ENCODE measurements at places on chromosomes 6 and 20. TPM values are rescaled to one million over a fixed set of nuclear protein-coding genes. Genes with fewer than 3 reads are reported as not detected.

DNA sequence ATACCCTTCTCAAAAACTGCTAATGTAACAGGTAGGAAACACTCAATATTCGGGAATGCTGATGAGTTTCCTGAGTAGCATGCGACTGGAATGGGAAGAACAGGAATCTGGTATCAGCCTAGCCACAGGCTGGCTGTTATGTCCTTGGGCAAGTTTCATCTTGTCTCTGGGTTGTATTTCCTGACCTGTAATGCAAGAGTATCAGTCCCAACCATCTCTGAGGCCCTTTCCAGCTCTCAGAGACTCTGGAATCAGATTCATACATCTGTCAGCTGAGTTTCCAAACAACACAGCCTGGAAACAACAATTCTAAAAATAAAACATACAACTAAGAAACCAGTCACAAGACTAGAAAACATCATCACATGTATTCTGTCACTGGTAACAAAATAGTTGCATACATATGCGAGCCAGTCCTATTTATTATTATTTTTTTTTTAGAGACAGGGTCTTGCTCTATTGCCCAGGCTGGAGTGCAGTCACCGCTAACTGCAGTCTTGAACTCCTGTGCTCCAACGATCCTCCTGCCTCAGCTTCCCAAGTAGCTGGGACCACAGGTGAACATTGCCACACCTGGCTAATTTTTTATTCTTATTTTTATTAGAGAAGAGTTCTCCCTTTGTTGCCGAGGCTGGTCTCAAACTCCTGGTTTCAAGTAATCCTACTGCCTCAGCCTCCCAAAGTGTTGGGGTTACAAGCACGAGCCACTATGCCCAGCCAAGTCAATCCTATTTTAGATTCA lies 16.7 kb upstream of the TFAP2A start:
- no peak for DNase-seq

GRCh38 chr20:4026093-4026601 lies 10.8 kb upstream of the RNF24 start:
- peak; percentile 25 for DNase-seq

DNA sequence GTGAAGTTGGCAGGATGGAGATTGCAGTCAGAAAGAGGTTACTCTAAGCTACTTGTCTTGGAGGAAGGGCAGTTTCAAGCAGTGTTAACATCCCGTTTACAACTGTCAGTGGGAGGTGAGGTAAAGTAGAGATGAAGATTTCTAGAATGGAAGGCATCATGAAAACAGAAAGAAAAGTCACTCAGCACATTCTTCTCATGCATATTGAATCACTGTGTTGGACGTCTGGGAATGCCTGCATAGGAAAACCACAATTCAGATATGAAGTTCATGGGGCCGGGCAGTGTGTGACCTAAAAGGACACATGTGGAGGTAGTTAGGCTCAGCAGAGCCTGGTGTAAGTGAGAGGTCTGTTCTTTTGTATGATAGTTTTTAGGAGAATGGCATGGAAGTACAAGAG lies 73.5 kb upstream of the LAMP5 start:
- DNase-seq: no peak

GRCh38 chr6:105753207-105753606 lies 332.9 kb upstream of the PRDM1 start:
- DNase-seq: no peak

- peak; percentile 25 for DNase-seq
These were observed 62.4 kb downstream of the GCNT2 start for GRCh38 chr6:10583509-10583901.

DNA sequence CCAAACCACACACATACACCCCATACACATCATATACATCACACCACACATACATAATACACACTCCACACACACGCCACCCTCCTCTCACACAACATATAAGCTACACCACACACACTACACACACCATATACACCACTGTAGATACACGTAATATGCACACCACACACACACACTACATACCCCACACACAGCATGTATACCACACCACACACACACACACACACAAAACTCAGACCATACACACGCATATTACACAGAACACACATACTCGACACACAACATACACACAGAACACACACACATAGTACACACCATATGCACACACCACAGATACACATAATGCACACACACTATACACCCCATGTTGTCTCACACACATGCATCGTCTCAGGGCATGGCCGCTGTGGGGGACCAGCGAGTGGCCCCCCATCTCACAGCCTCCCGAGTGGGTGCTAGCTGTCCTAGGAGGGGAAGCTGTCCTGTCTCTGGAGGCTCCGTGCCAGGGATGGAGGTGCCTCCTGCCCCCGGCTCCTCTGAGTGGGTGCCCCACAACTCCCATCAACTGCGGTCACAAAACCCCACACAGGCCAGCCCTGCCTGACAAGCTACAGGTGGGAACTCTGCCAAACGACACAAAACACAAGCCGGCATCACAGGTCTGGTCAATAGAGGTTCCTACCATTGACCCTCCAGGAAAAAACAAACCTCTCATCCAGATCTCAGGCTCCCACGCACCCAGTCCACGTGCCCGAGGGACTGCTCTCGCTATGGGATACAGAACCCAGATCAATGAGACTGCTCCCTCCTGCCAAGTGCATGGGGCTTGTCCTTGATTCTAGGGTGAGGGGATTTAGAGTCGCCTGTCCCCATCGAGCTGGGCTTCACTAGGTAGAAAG lies 49.1 kb downstream of the DACT2 start:
- no peak for DNase-seq

DNA sequence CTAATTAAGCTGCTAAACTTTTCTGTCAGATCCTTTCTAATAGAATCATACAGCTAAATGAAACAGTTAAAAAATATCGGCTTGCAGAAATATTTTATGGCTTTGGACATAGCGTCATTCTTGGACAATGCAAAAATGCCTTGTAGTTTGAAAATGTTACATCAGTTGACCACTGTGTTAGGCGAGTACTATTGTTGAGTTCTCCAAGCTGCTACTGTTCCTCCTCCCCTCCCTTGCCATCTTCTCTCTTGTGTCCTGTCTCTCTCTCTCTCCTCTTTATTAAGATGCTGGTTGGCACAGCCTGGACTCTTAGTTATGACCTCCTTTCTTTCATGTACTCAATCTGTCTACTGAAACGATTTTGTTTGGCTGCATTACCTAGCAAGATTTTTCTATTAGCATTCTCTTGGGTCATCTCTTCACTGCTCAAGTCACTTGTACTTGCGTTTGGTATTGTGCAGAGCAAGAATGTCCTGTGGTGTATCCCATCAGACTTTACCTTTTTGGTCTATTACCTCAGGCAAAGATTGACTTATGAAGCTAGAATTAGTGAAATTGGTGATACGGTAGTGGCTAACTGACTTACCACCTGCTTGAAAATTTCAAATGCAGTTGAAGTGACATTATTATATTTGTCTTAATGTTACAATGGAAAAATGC lies 127.9 kb downstream of the FARS2 start:
- no peak for DNase-seq

GRCh38 chr6:142914937-142915697 lies 29.9 kb downstream of the HIVEP2 start:
- DNase-seq: no peak

DNA sequence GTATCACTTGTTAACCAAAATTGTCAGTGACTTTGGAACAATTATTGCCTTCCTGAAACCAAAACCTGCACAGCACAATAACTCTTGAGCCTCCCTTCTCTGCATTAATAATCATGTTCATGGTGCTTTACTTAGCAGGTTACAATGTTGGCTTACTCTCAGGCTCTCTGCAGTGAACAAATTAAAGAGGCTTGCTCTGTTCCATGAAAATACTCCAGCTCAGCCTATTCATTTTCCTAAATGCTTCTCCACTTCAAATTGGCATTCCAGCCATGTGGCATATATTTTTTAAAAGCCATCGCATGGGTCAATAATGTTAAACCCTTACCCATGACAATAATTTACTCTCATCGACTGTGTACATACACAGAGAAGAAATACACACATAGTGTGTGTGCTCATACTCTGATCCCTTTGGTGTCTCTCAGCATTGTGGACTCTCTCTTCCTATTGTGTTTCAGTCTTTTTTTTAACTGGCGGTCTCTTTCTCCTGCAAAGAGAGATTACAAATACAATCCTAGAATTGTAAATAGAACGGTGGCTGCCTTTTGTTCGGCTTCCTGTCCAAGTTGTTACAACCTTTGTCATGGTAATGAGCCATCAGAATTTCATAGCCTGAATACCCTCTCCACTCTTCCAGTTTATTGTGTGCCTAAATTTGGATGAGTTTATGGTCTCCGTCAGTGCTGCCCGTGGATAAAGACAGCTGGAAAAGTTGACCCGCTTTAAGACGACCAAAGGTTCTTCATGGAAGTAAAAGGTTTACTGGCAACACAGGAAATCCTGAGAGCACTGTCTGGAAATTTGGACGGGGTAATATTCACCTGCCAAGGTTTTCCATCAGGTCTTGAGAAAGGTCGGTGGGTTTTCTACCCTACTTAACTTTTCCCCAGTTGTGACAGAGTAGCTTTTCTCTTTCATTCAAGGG lies 263.6 kb downstream of the CD83 start:
- no peak for DNase-seq

CAGE1 gene
- not detected for total RNA-seq

NOTCH4 gene
- total RNA-seq: 151 TPM

All from endothelial cell (in vitro differentiated cells).